Psoas muscle (tissue), 8 donors: ENCODE measurements at places on chromosomes 5 and 9.

DNA sequence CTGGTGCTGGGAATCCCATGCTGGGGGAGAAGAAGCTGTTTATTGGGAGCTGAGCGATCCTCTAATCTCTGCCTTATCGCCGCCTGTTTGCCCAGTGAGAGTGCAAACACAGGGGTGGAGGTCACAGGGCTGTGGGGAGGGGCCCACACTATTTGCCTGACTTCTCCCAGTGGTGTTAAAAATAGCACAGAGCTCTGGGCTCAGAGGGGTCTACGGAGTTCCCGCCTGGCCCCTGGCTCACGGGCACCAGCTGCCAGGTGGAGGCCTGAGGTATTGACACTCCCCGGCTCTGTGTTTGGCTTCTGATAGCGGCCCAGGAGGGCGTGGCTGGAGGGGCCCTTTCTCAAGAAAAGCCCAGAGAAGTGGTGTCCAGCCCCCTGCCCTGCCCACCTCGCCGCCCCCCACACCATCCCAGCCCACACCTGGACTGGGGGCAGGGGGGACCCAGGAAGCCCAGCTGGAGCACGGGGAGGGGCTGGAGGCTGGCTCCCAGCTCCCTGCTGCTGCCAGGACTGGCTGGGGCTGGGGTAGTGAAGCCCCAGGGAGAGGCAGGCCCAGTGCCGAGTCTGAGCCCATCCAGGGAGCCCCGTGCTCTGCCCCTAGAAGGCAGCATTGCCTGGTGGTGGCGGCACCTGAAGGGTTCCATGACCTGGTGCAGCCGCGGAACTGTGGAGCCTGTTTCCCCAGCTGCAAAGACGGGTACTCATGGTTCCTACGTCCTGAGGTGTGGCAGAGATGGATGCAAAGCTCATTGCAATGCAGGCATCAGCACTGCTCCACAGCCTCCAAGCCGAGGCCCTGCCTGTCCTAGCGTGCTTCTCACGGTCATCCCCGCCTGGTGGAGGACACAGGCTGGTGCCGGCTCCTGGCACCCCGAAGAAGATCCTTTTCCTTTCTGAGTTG, 35.7 kb upstream of the EGFL7 start:
- H3K4me1 ChIP-seq: peaks cover 21% of the 10 kb centered on the region
- no peak overlapping the region for H3K4me3 ChIP-seq
- no peak overlapping the region for H3K27ac ChIP-seq

GRCh38 chr9:114771889-114772288, 34.0 kb downstream of the TNFSF15 start:
- no peaks in the 10 kb centered on the region for H3K36me3 ChIP-seq
- no peak overlapping the region for H3K27ac ChIP-seq
- no peaks in the 10 kb centered on the region for H3K27me3 ChIP-seq
- no peak overlapping the region for H3K4me3 ChIP-seq
- H3K4me1 ChIP-seq: no peaks in the 10 kb centered on the region

DNA sequence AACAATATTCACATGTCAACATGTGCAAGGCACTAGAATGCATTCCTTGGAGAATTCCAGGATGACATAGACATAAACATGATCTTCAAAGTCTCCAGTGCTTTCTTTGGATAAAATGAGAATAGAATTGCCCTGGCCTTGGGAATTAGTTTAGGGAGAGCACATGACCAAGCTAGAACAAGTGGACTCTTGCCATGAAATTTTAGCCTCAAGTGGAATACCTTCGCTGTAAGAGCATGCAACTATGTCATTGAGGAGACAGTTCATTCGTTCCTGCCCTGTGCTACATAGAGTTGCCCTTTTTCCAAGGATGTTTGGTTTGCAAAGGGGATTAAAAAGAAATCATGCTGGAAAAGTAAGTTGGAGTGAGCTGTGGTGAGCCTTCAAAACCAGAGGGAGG, 42.7 kb downstream of the ZFAND5 start:
- no peak for DNase-seq
- no peak overlapping the region for H3K27ac ChIP-seq
- no peaks in the 10 kb centered on the region for H3K36me3 ChIP-seq
- H3K4me1 ChIP-seq: no peaks in the 10 kb centered on the region

- H3K4me1 ChIP-seq: no peaks in the 10 kb centered on the region
- no peak overlapping the region for H3K4me3 ChIP-seq
- H3K27me3 ChIP-seq: no peaks in the 10 kb centered on the region
These were observed 48.1 kb downstream of the FOCAD start for GRCh38 chr9:20732118-20732517.

DNA sequence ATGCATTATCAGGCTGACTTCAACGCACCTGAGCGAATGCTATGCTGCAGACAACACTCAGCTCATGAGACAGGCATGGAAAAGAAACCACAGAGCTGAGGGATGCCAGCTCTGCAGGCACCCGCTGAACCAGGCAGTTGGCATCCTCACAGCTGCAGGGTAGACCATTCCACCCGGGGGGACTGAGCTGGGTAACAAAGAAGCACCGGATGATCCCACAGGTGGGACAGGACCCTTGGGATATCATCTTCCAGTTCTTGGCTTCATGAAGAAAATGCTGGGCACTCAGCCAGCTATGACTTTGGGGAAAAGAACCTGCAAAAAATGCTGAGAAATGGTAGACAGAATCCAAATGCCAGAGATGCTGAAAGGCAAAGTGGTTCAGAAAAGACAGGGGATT, 9.6 kb downstream of the EPB41L4B start:
- H3K27me3 ChIP-seq: peaks cover 5% of the 10 kb centered on the region
- H3K27ac ChIP-seq: no peak overlapping the region
- H3K4me1 ChIP-seq: no peaks in the 10 kb centered on the region
- no peak overlapping the region for H3K4me3 ChIP-seq
- no peak for DNase-seq

GRCh38 chr9:37410969-37411785, 11.3 kb upstream of the GRHPR start:
- no peak for DNase-seq
- H3K36me3 ChIP-seq: no peaks in the 10 kb centered on the region
- no peak overlapping the region for H3K27ac ChIP-seq
- no peak overlapping the region for H3K4me3 ChIP-seq

DNA sequence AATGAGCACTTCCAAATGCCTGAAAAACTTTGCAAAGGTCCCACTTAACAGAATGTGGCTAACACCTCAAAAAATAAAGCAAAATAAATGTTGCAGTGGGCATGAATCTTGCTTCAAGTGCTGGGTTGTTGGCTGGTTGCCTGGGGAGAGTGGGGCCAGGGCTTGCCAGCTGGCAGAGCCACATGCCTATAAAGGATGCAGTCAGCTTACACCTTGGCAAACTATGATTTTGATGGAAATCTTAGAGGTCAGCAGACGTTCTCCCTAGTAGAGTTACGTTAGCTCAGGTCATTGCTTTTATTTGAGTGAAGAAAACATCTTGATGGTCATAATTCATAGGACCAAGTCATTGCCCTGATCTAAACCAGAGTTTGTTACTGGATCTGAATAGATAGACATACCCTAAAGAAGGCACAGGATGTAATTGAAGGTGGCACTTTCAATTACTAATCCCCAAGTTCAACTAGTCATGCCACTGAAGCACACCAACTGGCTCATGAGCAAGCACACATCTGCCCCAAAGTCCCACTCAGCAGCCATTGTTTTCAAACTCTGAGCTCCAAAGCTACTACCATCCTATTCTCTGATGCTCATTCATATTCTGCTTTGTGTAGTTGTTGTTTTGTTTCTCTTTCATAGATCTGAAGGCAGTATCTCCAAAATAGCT, 51.2 kb upstream of the ZSWIM6 start:
- H3K4me1 ChIP-seq: no peaks in the 10 kb centered on the region
- no peak overlapping the region for H3K4me3 ChIP-seq
- DNase-seq: no peak
- no peak overlapping the region for H3K27ac ChIP-seq
